Cortex of kidney (tissue), 1 donor: ENCODE measurements at places on chromosomes 16 and 17.

GRCh38 chr17:48505788-48506187, 25.0 kb downstream of the HOXB1 start:
- no peak for DNase-seq

DNA sequence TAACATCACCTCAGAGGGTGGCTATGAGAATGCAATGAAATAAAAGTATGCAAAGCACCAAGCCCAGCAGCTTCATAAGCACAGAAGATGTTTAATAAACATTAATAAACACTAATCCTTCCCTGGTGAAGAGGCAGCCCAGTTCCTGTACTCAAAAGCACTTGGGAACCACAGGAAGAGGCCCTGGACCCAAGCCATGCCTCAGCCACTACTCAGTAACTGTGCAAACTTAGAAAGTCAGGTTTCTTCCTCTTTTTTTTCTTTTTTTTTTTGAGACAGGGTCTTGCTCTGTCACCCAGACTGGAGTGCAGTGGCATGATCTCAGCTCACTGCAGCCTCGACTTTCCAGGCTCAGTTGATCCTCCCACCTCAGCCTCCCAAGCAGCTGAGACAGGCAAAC, 5.3 kb downstream of the ARHGAP17 start:
- DNase-seq = no peak

DNA sequence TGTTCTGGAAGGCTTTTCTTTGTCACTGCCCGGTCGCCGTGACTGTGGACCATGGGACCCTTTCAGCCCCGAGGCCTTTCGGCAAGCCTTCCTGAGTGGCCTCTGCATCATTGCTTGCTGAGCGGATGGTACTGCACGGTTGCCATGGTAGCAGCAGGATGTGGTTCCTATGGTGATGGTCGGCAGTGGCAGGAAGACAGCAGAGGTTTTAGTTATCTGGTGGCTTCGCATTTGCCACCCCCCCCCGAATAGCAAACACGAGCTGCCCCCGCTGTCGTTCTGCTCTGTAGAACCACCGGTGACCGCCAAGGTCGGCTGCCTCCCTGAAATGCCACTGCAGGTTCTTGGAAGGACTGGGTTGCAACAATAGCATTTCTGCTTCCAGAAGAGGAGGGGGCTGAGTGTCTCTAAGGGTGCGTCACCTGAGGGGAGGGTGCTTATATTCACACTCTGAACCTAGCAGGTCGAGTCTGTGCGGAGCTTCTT, 76.6 kb downstream of the CMIP start:
- no peak for DNase-seq

- no peak for DNase-seq
Observed at GRCh38 chr17:73719588-73720071, 75.4 kb upstream of the SDK2 start.

GRCh38 chr17:63463771-63464170, 13.1 kb upstream of the ACE start:
- DNase-seq = no peak

DNA sequence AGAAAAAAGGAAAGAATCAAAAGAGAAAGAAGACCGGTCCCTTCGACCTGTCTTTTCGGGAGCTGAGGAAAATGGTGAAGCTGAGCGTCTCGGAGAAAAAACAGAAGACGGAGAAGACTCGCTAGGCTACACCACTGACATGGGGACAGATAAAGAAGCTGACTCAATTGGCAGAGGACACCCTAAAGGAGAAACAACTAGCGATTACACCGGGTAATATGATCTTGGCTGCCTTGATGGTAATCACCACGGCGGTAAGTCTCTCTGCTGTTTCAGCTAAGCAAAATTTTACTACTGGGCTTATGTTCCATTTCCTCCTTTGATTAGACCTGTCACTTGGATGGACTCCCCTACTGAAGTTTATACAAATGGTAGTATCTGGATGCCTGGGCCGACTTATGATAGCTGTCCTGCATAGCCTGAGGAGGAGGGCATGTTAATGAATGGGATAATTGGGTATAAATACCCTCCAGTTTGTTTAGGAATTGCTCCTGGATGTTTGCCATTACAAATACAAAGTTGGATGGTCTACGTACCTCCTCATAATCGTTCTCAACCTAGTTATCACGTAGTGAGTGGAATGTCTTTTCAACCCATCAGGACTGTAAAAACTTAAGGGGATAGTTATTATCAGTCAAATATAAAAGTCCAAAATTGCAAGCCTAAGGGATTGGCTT, 24.1 kb downstream of the ALOX15B start:
- no peak for DNase-seq

DNA sequence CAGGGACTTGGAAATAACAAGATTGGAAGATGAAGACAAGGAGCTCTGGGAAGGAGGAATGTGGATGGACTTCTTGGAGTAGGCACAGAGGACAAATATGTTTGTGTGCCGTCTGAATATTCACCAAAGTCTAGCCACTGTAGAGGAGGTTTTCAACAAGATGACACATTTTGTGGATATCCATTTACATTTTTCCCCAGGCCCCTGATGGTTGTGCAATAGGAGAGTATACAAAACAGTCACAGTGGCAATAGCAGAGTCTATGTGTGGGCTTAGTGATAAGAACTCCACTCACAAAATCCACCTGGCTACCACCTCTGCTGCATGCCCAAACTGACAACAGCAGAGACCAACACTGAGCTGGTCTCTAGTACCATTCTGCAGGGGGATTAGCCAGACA, 32.6 kb upstream of the RPL38 start:
- DNase-seq = no peak

GRCh38 chr17:71145486-71145885, 975.3 kb upstream of the SOX9 start:
- DNase-seq = no peak

GRCh38 chr17:64546716-64547115, 39.9 kb downstream of the CEP95 start:
- DNase-seq = no peak
